CD4-positive, alpha-beta T cell treated with Interleukin-4 for 4 hours (primary cell): ENCODE measurements at places on chromosomes 6 and 20.

DNA sequence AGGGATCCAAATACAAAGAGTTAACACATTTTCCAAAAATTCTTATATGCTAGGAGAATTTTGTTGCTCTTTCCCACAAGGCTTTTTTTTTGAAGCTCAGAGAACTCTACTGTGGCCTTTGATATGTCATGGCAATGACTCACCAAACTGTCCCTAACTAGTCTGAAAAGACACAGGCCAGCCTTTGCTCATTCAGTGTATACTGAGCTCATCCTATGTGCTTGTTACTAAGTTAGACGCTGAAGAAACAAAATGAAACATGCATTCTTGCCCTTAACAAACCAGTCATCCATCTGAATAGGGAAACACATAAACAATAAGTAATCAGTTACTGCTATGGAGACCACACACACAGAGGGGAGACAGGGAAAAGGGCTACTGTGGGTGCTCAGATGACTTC lies 291.8 kb downstream of the FOXC1 start:
- DNase-seq = no peak

DNA sequence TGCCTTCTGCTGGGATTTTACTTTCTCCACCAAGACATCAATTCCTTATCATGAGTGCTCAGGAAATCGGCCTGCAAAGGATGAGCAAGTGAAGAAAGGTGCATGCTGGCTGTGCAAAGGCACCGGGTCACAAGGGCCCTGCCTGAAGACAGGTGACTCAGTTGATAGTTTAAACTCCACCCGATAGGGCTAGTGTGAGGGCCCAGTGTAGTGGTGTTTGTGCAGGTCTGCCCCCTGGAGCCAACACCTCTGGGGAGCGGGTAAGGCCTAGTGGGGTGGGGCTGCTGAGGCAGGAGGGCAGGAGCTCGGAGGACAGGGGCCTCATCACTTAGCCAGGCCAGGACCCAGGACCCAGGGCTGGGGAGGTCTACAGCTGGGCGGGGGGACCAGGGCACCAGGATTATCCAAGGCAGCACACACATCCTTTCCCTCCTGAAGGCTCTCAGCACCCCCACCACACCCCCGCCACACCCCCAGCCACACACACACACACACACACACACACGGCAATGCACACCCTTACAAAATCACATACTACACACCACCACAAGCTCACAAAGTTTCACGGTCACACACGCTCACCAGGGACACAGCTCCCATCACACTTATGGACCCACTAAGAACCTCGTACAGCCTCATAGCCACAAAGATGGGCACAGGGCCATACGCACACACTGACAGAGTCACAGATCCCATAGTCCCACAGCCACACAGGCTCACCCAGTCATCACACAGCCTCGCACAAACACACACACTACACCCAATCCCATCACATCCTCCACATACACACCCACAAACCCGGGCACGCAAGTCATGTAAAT lies 75.4 kb downstream of the GRM4 start:
- no peak for DNase-seq

- DNase-seq = no peak
Observed at GRCh38 chr20:2671977-2672376, 8.0 kb upstream of the IDH3B start.

- no peak for DNase-seq
Observed at GRCh38 chr6:159461998-159462397, 231.0 kb downstream of the SOD2 start.
